ENCODE measurements at places on chromosomes 6 and 20.

DNA sequence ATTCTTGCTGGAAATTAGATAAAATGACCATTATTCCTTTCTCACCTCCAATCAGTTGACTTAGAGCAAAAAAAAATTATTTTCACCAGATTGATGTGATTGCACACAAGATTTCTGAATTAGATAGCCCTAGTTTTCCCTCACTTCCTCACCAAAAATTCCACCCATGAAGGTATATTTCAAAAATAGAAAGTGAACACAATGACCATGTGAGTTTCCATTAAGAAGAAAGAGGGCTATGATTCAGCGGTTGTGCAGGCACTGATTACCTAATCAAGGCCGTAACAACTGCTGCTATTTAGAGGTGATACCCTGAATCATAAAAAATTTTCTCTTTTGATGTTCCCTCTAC lies 19.5 kb upstream of the RALGAPA2 start:
- no peaks in the 10 kb centered on the region for H3K36me3 ChIP-seq
- no peaks in the 10 kb centered on the region for H3K4me1 ChIP-seq
- no peak overlapping the region for H3K27ac ChIP-seq
- H3K27me3 ChIP-seq, result no peaks in the 10 kb centered on the region
- no peak for DNase-seq
- no peak overlapping the region for H3K4me3 ChIP-seq

- peaks cover 5% of the 10 kb centered on the region for H3K4me1 ChIP-seq
- peak overlapping the region; percentile 59 for H3K27ac ChIP-seq
- no peaks in the 10 kb centered on the region for H3K27me3 ChIP-seq
- no peaks in the 10 kb centered on the region for H3K36me3 ChIP-seq
- DNase-seq, result peak; percentile 65
These were observed 13.0 kb upstream of the FAM217A start for GRCh38 chr6:4091941-4092340.

DNA sequence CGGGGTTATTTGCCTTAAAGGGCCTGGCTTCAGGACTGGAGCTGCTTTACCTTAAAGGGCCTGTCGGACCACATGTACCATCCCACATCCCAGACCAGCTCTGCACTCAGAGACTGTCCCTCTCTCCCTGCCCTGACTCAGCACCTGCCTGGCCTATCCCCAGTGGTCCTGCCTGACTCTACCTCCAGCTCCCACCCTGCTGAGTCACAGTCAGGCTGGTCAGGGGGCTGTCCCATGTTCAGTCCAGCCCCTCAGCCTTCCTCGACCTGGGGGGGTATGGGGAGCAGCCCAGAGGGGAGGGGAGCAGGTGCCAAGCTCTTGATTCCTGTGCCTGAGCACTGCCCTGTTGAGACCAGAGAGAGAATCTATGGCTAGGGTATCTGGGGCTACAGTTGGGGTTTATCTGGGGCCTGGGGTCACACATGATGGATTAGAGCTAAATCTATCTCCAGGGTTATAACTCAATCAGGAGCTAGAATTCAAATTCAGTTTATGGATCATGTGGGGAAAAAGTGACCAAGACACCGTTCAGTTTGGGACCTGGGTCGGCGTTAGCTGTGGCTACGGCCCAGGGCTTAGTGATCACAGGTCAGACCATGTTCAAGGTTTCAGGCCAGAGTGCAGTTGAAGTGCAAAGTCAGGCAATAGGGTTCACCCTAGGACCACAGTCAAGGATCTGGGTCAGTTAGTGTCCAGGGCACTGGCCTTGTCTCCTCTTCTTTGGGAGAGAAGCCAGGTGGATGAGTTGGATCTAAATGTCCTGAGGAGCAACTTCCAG lies 9.4 kb upstream of the TRIB3 start:
- H3K27ac ChIP-seq, result peak overlapping the region; percentile 89
- H3K4me3 ChIP-seq, result no peak overlapping the region
- no peaks in the 10 kb centered on the region for H3K27me3 ChIP-seq

GRCh38 chr20:2604506-2604835 lies 48.0 kb upstream of the NOP56 start:
- H3K27me3 ChIP-seq, result no peaks in the 10 kb centered on the region
- H3K36me3 ChIP-seq, result no peaks in the 10 kb centered on the region
- H3K4me3 ChIP-seq, result no peak overlapping the region
- no peaks in the 10 kb centered on the region for H3K4me1 ChIP-seq

- no peak overlapping the region for H3K27ac ChIP-seq
- H3K4me1 ChIP-seq, result no peaks in the 10 kb centered on the region
- DNase-seq, result no peak
- H3K36me3 ChIP-seq, result no peaks in the 10 kb centered on the region
These were observed 89.3 kb upstream of the JAG1 start for GRCh38 chr20:10763112-10763511.

GRCh38 chr6:168370310-168370991 lies 50.9 kb upstream of the DACT2 start:
- peak; percentile 86 for DNase-seq
- H3K4me3 ChIP-seq, result no peak overlapping the region
- no peaks in the 10 kb centered on the region for H3K27me3 ChIP-seq
- no peaks in the 10 kb centered on the region for H3K36me3 ChIP-seq
- H3K4me1 ChIP-seq, result peaks cover 6% of the 10 kb centered on the region

DNA sequence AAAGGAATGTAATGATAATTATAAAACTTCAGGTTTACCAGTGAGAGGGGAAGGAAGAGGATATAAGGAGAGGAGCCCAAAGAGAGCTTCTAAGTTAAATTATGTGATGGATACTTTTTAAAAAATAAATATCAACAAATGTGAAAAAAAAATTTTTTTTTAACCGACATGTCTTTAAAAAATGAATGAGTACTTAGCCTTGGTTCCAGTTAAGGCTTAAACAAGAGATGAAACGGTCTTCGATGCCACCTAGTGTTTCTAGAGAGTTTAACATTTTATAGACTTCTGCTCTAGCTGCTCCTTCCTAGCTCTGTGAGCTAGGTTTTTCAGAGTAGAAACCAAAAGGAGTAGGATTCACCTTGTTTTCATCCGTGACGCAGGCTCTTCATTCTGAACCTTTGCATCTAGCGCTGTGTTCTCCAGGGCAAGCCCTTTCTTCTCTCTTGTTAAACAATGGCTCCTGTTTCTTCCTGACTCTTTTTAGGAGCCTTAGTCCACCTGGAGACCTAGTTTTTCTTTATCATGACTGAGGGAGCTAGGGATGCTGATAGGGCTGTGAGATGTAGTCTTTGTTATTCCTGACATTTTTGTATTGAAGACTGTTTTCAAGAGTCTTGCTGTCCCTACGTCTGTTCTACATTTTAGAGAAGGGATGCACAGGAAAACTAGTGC lies 42.4 kb upstream of the GNRH2 start:
- no peaks in the 10 kb centered on the region for H3K36me3 ChIP-seq
- no peaks in the 10 kb centered on the region for H3K4me1 ChIP-seq
- DNase-seq, result peak; percentile 72
- H3K27me3 ChIP-seq, result no peaks in the 10 kb centered on the region

- H3K4me3 ChIP-seq, result no peak overlapping the region
- H3K36me3 ChIP-seq, result no peaks in the 10 kb centered on the region
- H3K27ac ChIP-seq, result peak overlapping the region; percentile 39
- no peaks in the 10 kb centered on the region for H3K27me3 ChIP-seq
- no peaks in the 10 kb centered on the region for H3K4me1 ChIP-seq
- peak; percentile 35 for DNase-seq
These were observed 15.7 kb upstream of the IGF2R start for GRCh38 chr6:159953091-159953601.

- peaks cover 3% of the 10 kb centered on the region for H3K27me3 ChIP-seq
- H3K36me3 ChIP-seq, result no peaks in the 10 kb centered on the region
- H3K4me1 ChIP-seq, result no peaks in the 10 kb centered on the region
- DNase-seq, result no peak
These were observed 55.7 kb upstream of the NOP56 start for GRCh38 chr20:2596673-2597279.

- H3K36me3 ChIP-seq, result no peaks in the 10 kb centered on the region
- no peaks in the 10 kb centered on the region for H3K4me1 ChIP-seq
- H3K4me3 ChIP-seq, result no peak overlapping the region
- no peaks in the 10 kb centered on the region for H3K27me3 ChIP-seq
These were observed 11.3 kb upstream of the SRSF6 start for GRCh38 chr20:43446361-43446879.

GRCh38 chr6:85660181-85660611 lies 17.5 kb upstream of the SYNCRIP start:
- no peak overlapping the region for H3K27ac ChIP-seq
- DNase-seq, result peak; percentile 39
- H3K36me3 ChIP-seq, result no peaks in the 10 kb centered on the region
- no peak overlapping the region for H3K4me3 ChIP-seq

- no peak overlapping the region for H3K4me3 ChIP-seq
- DNase-seq, result no peak
- H3K36me3 ChIP-seq, result no peaks in the 10 kb centered on the region
These were observed 2.1 kb downstream of the APOBEC2 start for GRCh38 chr6:41055149-41055548.

- H3K27me3 ChIP-seq, result no peaks in the 10 kb centered on the region
- H3K36me3 ChIP-seq, result no peaks in the 10 kb centered on the region
- no peak overlapping the region for H3K4me3 ChIP-seq
- peak; percentile 83 for DNase-seq
- H3K4me1 ChIP-seq, result no peaks in the 10 kb centered on the region
These were observed 36.0 kb downstream of the CCN2 start for GRCh38 chr6:131914967-131915751.

GRCh38 chr6:169171951-169172350 lies 81.7 kb downstream of the THBS2 start:
- H3K4me1 ChIP-seq, result no peaks in the 10 kb centered on the region
- no peaks in the 10 kb centered on the region for H3K27me3 ChIP-seq
- no peak overlapping the region for H3K27ac ChIP-seq

GRCh38 chr20:37651932-37652331 lies 41.9 kb upstream of the CTNNBL1 start:
- no peaks in the 10 kb centered on the region for H3K4me1 ChIP-seq
- H3K4me3 ChIP-seq, result no peak overlapping the region
- no peaks in the 10 kb centered on the region for H3K36me3 ChIP-seq
- H3K27me3 ChIP-seq, result no peaks in the 10 kb centered on the region
- H3K27ac ChIP-seq, result no peak overlapping the region

- H3K4me3 ChIP-seq, result no peak overlapping the region
- no peaks in the 10 kb centered on the region for H3K4me1 ChIP-seq
- H3K27me3 ChIP-seq, result no peaks in the 10 kb centered on the region
- H3K36me3 ChIP-seq, result no peaks in the 10 kb centered on the region
- no peak overlapping the region for H3K27ac ChIP-seq
- no peak for DNase-seq
These were observed 732.1 kb downstream of the EPHA7 start for GRCh38 chr6:92687278-92687677.

- no peaks in the 10 kb centered on the region for H3K27me3 ChIP-seq
- no peaks in the 10 kb centered on the region for H3K4me1 ChIP-seq
- H3K4me3 ChIP-seq, result no peak overlapping the region
- no peak for DNase-seq
These were observed 44.1 kb upstream of the FAM8A1 start for GRCh38 chr6:17556014-17556413.

GRCh38 chr6:88490195-88490907 lies 324.2 kb upstream of the CNR1 start:
- no peak for DNase-seq
- H3K27me3 ChIP-seq, result no peaks in the 10 kb centered on the region
- H3K27ac ChIP-seq, result no peak overlapping the region
- H3K4me1 ChIP-seq, result no peaks in the 10 kb centered on the region
- no peaks in the 10 kb centered on the region for H3K36me3 ChIP-seq

- H3K36me3 ChIP-seq, result no peaks in the 10 kb centered on the region
- no peaks in the 10 kb centered on the region for H3K27me3 ChIP-seq
- no peaks in the 10 kb centered on the region for H3K4me1 ChIP-seq
- no peak overlapping the region for H3K4me3 ChIP-seq
- H3K27ac ChIP-seq, result peak overlapping the region; percentile 16
- DNase-seq, result peak; percentile 22
These were observed 53.3 kb downstream of the ISM1 start for GRCh38 chr20:13274275-13274861.
